ENCODE measurements at places on chromosomes 6 and 20. TPM values are rescaled to one million over a fixed set of nuclear protein-coding genes. Genes with fewer than 3 reads are reported as not detected.
A peak's percentile ranks its signal among the peaks of the same experiment; 100 is the strongest.

DNA sequence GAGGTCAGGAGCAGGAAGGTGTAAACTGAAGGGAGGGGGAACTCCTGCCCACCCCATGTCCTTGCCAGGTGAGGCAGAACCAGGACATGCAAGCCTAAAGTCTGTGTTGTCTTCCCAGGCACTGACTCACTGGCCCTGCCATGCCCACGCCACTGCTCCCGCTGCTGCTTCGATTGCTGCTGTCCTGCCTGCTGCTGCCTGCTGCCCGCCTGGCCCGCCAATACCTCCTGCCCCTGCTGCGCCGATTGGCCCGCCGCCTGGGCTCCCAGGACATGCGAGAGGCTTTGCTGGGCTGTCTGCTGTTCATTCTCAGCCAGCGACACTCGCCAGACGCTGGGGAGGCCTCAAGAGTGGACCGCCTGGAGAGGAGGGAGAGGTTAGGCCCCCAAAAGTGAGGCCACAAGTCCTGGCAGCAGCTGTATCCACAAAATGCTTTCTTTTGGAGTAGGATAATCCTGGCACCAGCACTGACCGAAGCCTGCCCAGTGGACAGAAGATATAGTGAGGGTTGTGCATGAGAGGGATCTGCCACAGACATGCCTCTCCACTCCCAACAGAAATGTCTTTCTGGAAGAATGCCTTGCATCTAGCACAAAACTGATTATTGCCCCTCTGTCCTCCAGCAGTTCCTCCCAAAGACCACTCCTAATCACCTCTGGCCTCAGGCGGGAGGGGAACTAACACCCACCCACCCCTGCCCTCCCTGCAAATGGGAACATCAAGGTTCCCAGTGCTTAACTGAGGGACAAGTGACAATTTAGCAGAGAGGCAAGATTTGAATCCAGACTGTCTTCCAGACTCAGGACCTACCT, 812 bp downstream of the MYMX start:
- DNase-seq, result no peak

DNA sequence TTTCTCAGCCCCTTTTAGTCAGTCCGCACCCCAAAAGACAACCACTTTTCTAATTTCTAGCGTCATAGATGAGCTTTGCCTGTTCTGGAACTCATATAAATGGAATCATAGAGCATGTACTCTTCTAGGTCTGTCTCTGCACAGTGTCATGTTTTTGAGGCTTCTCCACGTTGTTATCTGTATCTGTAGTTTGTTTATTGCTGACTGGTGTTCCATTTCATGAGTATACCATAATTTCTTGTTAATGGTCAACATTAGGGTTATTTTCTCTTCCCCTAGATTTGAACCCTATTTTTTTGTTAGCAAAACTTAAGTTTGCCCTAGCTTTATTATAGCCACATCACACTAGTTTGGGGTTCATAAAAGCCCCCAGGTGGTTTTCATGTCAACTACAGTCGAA, 16.2 kb upstream of the SGK2 start:
- no peak for DNase-seq

- DNase-seq, result no peak
Measured at GRCh38 chr20:46671866-46672542, 17.2 kb downstream of the TP53RK start.

GRCh38 chr6:134676307-134677281, 273.3 kb downstream of the ALDH8A1 start:
- DNase-seq, result no peak

GRCh38 chr6:125301435-125302391, at the start of gene HDDC2:
Gene HDDC2 (minus strand): TSS chr6:125301967. CDS start chr6:125301932, 35 bp downstream.
- DNase-seq, result peak; percentile 25

DNA sequence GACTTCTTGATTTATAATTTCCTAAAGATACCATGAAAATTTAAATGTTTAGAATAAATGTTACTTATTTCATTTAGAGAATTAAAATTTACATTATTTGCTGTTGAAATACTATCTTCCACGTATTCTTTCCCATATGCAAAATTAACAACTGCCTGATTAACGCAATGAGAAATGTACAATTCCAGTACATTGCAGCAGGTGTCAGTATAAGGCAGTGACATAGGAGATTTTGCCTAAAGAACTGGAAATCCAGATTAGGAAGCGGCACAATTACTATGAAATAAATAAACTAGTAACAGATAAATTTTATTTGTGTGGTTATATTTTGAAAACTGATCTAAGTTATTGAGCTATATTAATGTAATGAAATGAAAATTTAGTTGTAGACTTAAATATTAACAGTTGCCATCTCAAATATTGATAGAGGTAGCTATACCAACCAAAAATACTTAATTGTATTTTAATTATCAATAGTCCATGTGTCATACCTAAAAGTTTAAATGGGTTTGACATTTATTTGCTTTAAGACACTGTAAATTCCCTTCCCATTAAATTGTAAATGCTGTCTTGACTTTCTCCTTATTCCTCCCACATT, 300.2 kb downstream of the UTRN start:
- DNase-seq, result no peak

GRCh38 chr20:25686081-25687067, 10.3 kb downstream of the ZNF337 start:
- no peak for DNase-seq

DNA sequence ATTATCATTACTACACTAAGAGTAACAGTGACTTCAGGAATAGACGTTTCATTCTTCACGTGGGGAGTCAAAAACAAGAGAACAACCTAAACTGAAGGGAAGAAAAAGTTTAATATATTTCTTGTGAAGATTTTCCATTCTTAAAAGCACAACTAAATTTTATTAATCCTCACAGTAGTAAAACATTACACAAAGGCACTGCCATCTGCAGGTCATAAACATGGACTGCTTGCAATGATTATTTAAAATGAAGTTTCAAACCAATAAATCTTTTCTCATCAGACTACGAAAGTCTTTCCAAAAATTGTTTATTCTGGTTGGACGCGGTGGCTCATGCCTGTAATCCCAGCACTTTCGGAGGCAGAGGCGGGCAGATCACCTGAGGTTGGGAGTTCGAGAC, 2.6 kb downstream of the NCOA5 start:
- no peak for DNase-seq

DNA sequence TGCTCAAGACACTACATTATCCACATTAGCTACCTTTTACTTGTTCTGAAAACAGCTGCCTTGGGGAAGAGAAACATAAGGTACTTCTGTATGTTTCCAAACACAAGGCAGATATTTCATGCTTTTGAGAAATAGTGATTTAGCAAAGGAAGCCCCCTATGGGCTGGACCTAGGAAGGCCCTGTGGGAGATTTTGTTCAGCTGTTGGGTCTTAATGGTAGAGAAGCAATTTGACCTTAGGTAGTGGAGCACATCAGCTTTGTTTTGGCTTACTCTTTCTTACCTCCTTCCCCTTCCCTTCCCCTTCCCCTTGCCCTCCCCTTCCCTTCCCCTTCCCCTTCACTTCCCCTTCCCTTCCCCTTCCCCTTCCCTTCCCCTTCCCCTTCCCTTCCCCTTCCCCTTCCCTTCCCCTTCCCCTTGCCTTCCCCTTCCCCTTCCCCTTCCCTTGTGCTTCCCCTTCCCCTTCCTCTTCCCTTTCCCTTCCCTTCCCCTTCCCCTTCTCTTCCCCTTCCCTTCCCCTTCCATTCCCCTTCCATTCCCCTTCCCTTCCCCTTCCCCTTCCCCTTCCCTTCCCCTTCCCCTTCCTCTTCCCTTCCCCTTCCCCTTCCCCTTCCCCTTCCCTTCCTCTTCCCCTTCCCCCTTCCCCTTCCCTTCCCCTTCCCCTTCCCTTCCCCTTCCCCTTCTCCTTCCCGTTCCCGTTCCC, 84.6 kb downstream of the ANKS1A start:
- no peak for DNase-seq

DNA sequence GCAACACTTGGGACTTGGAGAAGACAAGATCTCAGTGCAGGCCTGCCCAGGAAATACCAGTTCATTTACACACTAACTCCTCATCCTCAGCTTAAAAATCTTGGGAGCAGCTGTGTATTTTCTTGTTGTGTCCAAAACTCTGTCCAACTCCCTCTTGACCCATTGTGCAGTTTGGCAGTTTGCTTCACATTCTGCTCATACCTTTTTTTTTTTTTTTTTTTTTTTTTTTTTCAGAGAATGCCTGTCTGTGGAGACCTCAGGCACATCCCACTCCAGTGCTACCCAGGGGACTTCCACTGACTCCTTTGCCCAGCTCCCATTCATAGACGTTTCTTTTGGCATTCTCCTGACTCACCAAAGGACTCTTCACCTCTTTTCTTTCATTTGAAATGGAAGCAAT, 265.8 kb upstream of the TCF21 start:
- no peak for DNase-seq

DNA sequence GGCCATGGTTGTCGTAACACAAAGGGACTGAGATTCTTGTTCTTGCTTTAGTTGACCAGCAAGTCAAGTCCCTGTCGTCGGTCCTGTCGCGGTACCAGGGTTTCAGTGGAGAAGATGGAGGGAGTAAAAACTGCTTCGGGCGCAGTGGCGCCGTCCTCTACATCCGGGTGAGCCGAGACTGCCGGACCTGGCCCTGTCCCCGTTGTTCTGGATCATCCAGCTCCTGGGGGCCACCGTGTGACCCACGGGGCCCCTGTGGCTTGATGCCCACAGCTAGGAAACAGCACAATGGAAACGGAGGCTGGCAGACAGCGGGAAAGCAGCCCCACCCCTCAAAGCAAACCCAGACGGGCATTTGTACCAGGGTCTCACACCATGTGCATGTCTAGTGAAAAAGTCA, 15.0 kb downstream of the MTG2 start:
- DNase-seq, result no peak

DNA sequence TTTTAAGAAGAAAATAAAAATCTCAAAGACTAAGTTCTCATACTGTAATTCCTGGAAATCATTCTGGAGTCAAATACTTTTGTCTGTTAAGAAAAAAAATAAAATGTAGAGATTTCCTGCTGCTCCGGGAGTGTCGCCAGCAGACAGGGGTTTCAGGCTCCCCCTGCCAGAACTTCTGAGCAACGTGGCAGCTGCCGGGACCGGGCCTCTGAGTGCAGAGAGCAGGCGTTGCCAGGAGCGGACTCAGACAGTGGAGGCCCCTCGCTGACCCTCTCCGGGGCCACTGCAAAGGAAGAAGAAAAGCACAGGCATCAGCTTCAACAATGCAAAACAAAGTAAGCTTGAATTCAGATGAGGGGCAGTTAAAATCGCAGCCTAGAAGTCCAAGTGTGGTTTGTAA, 95.5 kb downstream of the THBS2 start:
- peak; percentile 85 for DNase-seq

DNA sequence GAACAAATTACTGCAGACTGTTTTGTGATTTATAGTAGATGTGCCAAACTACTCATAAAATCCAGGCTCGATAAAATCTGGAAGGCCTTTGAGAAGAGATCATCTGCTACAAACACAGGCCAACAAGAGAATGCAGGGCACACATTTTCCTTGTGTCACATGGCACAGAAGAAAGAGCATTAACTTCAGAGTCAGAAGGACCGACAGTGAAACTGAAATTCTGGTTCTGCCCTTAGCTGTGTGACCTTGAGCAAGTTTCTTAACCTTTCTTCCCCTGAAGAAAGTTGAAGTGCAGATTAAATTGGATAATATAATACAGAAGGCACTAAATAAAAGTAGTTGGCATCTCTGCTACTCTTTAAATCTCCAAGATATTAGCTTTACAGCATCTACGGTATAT, 338.4 kb upstream of the IRAK1BP1 start:
- no peak for DNase-seq

GRCh38 chr6:11212664-11213063, 19.8 kb downstream of the NEDD9 start:
- DNase-seq, result no peak

DNA sequence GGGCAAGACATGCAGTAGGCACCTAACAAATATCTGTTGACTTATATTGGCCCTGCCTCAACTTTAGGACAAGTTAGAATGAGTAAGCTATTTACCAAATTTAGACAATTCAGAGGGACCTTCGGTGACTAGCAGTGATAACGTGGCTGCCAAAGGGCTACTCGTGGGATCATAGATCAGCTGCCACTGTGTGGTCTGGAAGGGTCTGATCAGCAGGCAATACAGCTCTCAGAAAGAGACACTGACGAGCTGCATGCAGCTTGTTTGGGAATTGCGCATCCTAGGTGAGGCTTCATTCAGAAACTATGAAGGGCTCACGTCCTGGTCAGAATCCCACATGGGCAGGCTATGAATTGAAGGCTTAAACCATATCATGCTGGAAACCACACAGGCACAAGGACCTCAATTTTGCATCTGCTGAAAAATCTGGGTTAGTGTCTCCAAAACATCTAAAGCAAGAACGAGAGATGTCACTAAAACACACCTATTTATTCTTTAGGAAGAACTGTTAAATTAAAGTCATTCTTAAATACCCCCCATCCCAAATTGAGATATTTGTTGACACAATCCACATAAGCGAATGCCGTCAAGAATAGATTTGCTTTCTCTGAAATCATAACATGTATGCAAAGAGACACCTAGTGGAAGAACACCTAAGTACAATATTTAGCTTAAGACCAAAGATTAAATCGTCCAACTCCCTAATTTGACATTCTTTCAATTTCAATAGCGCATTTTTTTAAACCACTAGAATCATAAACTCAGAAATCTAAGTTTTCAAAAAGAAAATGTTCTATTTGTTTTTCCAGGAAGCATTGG, 79.6 kb downstream of the IPCEF1 start:
- peak; percentile 39 for DNase-seq

GRCh38 chr6:56687551-56687950, 44.9 kb upstream of the DST start:
- DNase-seq, result no peak

DNA sequence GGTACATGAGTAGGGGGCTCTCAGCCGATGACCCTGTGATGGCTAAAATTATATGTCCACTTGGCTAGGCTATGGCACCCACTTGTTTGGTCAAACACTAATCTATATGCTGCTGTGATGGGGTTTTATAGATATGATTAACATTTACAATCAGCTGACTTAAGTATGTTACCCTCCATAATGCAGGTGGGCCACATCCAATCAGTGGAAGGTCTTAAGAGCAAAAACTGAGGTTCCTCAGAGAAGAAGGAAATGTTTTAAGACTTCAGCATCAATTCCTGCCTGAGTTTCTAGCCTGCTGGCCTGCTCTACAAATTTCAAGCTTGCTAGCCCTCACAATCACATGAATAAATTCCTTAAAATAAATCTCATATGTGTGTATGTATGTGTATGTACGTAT, 18.9 kb upstream of the MAK start:
- DNase-seq, result no peak

- DNase-seq, result no peak
Measured at GRCh38 chr20:37615340-37616109, 78.3 kb upstream of the CTNNBL1 start.

GRCh38 chr6:17817763-17818162, 111.0 kb upstream of the NUP153 start:
- no peak for DNase-seq

CST2 gene
- polyA plus RNA-seq, result not detected

GNRH2 gene
- 0.19 TPM for polyA plus RNA-seq

GMPR gene
- polyA plus RNA-seq, result 66.8 TPM

ID4 gene
- 3.4 TPM for polyA plus RNA-seq

SYNDIG1 gene
- polyA plus RNA-seq, result 4.9 TPM

LRRC1 gene
- polyA plus RNA-seq, result 7.5 TPM

MAPK14 gene
- 34.0 TPM for polyA plus RNA-seq

NR2E1 gene
- polyA plus RNA-seq, result not detected

ERVFRD-1 gene
- 0.15 TPM for polyA plus RNA-seq

CLPSL2 gene
- polyA plus RNA-seq, result not detected

MKKS gene
- 19.7 TPM for polyA plus RNA-seq
